ENCODE measurements at places on chromosomes 2 and 18.

DNA sequence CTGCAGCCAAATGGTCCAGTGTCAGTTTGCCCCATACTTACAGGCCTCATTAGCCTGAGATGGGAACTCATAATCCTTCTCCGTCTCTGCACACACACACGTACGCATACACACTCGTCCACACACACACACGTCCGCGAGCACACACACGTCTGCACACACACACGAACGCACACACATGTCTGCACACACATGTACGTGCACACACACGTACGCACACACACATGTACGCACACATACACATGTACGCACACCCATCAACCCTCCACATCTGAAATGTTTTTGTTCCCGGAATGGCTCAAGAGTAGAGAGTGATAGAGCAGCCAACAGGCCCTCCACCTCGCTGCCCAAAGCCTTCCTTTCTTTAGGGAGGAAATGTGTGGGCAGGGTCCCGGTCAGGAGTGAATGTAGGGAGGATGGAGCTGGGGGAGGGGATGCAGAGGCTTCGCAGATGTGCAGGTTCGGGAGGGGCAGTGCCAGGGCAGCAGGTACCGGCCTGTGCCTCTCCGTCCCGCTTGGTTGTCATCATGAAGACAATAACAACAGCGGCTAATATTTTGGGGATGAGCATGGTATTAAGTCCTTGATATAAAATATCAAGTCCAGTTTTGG lies 52.7 kb downstream of the PTGR3 start:
- no peak for DNase-seq

- DNase-seq = no peak
Observed at GRCh38 chr2:42021464-42021863, 26.4 kb upstream of the PKDCC start.

DNA sequence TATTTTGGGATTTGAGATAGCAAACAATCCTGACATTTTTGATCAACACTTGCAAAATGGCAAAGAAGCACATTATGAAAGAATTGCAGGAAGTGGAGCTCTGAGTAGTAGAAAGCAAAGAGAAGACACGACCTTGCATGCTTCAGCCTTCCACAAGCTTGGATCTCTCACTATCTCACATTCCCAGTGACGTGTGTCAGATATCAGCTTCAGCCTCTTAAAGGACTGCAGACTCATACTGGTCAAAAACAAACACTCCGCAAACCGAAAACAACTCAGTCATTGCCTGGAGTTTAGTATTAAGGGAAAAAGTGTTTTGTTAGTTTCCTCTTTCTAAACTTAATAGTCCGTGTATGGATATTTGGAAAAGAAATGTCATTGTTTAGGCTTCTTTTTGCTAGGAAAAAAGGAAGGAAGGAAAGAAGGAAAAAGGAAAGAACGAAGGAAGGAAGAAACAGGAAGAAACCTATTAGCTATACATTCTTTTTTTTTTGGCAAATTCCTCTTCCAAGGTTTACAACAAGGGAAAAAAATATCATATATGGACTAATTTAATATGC lies 32.6 kb upstream of the SLC40A1 start:
- DNase-seq = no peak

DNA sequence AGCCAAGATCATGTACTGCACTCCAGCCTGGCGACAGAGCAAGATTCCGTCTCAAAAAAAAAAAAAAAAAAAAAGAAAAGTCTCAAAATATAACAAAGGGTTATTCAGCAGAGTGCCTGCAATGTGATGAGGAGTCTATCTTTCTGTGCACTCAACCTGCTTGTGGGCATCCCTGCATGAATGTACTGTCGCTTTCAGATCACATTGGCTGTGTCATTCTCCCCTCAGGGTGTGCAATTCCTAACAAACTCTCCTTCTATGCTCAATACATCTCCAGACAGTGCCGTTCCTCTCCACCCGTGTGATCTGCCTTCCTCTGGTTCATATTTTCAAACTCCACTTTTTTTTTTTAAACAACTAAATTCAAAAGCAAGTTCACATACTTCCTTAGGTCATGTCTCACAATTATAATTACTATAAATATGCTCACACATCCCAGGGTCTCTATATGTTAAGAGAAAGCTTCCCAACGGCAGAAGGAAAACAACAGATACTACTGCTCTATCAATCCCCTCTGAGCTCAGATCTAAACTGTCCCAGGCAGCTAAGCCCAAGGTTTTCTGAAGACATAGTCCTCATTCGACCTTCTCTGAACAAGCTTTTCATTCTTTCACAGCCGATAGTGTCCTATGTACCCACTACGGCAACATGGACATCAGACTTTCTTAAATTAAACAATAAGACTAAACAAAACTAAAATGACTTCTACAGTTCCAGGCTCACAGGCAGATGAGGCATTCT lies 35.2 kb downstream of the PTMA start:
- DNase-seq = no peak

- DNase-seq = no peak
Observed at GRCh38 chr2:85838181-85838580, 50.6 kb downstream of the ST3GAL5 start.

- no peak for DNase-seq
Observed at GRCh38 chr2:147759536-147759935, 85.3 kb upstream of the ACVR2A start.

DNA sequence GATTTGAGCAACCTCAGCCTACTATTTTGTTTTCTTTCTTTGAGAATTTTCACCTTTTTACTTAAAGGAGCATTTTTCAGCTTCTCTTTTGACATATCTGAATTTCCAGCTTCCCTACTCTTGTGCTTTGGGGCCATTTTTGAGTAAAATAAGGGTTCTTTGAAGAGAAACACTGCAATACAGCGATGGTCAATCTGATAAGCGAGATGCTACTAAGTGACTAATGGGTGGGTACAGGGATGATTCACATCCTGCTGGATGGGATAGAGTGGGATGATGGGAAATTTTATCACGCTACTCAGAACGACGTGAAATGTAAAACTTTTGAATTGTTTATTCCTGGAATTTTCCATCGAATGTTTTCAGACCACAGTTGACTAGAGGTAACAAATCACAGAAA lies 211.5 kb downstream of the TMEM247 start:
- no peak for DNase-seq

DNA sequence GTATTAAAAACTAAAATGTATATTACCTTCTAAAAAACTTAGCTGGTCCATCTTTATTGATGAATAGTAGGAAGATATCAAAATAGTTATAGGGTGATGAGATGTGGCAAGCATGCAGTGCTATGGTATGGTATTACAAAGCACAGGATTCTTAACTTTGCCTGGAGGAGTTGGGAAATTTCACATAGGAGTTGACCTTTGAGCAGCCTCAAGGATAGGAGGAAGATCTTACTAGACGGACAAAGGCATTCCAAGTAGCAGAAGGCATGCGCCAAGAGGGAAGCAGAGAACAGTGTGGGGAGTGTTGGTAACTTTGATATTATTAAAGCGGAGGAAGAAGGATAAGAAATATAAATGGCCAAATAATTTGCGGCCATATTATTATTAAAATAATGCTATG lies 60.0 kb downstream of the TTC21B start:
- no peak for DNase-seq

All from T-helper 17 cell (primary cell).